SW480 (cell line): ENCODE measurements at places on chromosomes 3 and 15.

- DNase-seq = no peak
Measured at GRCh38 chr3:51637144-51637940, 33.7 kb upstream of the TEX264 start.

GRCh38 chr15:50009634-50010033 lies 109.4 kb downstream of the ATP8B4 start:
- peak; percentile 2 for DNase-seq

DNA sequence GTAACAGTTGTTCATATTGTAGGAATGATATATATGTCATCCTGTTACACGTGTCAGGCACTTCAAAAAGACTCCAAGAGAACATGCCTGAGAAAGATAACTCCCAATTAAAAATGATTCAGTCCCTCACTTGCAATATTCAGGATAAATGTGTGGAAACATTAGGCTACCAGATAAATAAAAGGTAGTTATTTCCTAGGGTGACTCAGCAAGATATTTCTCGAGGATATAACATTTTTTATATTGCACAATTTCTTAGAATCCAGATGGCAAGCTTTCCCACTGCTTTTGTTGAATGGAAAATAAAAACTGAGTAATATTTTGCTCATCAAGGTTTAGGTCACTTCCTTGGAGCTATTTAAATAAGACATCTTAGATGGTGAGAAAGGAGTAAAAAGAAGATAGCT lies 181.4 kb downstream of the GAP43 start:
- DNase-seq = no peak

GRCh38 chr3:167559924-167560323 lies 86.1 kb upstream of the SERPINI2 start:
- no peak for DNase-seq

- DNase-seq = no peak
Measured at GRCh38 chr3:25485673-25486072, 57.6 kb downstream of the RARB start.

GRCh38 chr15:62845241-62846126 lies 197.1 kb upstream of the TPM1 start:
- DNase-seq = no peak

DNA sequence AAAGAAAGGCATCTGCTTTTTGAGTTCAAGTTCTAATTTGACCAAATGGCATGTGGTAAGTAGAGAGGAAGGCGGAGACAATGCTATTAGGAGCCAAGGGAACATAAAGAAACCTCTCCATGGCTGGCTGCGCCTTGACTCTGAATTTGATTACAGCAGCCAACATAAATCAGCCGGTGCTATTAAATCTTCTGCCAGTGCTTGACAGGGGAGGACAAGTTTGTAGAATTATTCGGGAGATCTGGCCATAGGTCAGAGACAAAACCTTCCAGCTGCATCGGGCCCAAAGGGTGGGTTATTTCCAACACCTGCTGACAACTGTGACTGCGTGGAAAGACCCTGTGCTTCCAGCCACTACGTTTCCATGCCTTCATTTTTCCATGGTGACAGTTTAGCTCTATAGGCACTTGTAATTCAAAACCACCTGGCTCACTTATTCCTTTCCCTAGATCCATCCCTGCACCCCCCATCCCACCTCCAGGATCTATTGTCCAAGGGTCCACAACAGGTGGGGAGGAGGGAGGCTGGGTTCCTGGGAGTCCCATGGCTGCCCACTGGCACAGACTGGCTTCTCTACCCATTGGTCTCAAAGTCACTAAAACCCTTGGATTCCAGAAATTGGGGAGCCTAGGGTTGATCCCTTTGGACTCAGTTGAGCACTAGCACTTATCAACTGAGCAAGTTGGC lies 15.9 kb downstream of the COLQ start:
- no peak for DNase-seq

GRCh38 chr15:39332846-39333245 lies 248.0 kb upstream of the THBS1 start:
- no peak for DNase-seq

DNA sequence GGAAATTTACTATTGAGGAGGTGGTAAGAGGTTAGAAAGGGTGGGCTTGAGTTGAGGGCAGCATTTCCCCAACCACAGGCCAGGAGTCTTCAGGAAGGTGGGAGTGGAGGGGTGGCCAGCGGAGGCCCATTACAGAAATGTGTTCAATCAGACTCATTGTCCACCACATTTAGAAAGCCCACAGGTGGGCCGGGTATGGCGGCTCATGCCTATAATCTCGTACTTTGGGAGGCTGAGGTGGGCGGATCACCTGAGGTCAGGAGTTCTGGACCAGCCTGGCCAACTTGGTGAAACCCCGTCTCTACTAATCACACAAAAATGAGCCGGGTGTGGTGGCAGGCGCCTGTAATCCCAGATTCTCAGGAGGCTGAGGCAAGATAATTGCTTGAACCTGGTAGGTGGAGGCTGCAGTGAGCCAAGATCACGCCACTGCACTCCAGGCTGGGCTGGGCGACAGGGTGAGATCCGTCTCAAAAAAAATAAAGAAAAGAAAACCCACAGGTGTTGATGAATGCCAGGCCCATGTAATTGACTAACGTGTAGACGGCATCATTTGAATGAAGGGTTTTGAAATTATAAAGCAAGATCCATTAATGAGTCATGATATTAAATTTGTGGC lies 12.2 kb upstream of the SYNM start:
- DNase-seq = no peak

GRCh38 chr15:100775581-100776185 lies 103.9 kb upstream of the ALDH1A3 start:
- no peak for DNase-seq
